ENCODE measurements at places on chromosomes 12 and 14. TPM values are rescaled to one million over a fixed set of nuclear protein-coding genes. Genes with fewer than 3 reads are reported as not detected.

Gene CD9
- 21.2 TPM for total RNA-seq

Gene PLEKHA5
- 15.8 TPM for total RNA-seq

Gene LRP1-AS
- total RNA-seq, result not detected

Gene RAD9B
- 0.25 TPM for total RNA-seq

Gene A2M
- total RNA-seq, result 915 TPM
